ENCODE measurements at places on chromosomes 3 and 15.
A peak's percentile ranks its signal among the peaks of the same experiment; 100 is the strongest.

DNA sequence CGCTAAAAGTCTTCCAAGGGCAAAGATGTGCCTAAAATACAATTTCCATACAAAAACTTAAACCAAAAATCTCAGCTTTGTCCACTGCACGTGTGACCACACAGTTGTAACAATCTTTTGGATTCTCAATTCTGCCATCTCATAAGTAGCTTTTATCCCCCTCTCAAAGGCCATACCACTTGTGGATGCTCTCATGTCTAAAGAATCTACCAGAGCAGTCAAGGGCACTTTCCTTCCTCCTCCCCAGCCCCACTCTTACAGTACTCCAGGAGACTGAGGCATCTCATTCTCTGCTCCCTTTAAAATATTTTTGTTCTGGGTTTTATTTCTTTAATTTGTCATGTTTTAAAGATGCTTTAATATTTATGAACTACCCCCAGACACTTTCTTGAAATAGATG is 102.3 kb upstream of the PFN2 start:
- no peak for DNase-seq

GRCh38 chr15:98289747-98290146 is 329.2 kb downstream of the ARRDC4 start:
- no peak for DNase-seq

- no peak for DNase-seq
These were observed 257.6 kb upstream of the STT3B start for GRCh38 chr3:31275038-31275572.

GRCh38 chr3:191985691-191986090 is 524.7 kb downstream of the PYDC2 start:
- no peak for DNase-seq

GRCh38 chr3:13648060-13649001 is 99.4 kb downstream of the FBLN2 start:
- peak; percentile 17 for DNase-seq

GRCh38 chr3:158471639-158472294 is 99.2 kb upstream of the MLF1 start:
- no peak for DNase-seq

DNA sequence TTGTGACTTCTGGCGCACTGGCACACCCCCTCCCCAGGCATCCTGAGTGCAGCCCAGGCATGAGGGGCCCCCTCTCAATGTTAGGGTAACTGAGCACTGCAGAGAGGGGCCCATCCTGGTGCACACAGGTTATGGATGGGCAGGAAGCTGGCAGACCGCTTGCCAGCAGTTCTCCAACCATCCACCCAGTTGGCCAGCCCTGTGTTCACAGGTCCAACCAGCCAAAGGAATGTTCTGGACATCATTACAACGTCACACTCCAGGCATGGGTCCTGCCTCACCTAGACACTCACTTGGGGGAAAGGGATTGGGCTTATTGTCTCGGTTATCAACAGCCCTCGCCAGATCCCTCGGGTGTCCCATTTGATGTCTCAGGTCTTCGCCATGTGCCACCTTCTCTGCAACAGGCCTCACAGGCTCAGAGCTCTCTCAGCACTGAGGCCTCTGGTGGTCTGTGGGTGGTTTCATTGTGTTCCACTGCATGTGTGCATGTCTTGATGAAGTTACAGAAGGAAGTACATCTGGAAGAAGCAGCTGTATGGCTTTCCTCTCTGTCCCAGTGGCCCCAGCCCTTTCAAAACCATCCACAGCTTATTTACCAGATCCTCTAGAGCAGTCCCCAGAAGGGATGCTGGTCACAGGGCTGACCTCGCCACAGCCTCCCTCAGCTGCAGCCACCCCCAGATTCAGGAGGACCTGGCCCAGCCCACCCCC is 23.7 kb downstream of the ADCY5 start:
- DNase-seq: no peak

GRCh38 chr3:106255870-106256248 is 387.0 kb upstream of the CBLB start:
- no peak for DNase-seq

- DNase-seq: no peak
These were observed 14.2 kb downstream of the ZNF280D start for GRCh38 chr15:56719021-56719612.

DNA sequence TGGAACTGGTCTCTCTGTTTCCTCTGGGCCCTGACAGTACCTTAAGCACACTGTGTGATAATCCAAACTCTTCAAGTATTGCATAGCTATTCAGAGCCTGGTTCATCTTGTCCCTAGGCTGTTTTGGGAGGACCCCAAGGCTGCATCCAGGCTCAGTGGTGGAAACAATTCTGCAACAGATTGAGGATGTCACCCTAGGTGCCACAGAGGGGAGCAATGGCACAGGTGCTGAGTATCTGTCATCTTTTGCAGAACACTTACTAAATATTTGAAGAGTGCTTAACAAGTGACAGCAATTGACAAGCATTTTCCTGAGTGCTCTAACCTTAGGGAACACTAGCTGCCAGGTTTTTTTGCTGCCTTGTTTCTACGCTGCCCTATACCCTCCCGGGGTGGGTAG is 27.8 kb downstream of the STARD5 start:
- DNase-seq: no peak

DNA sequence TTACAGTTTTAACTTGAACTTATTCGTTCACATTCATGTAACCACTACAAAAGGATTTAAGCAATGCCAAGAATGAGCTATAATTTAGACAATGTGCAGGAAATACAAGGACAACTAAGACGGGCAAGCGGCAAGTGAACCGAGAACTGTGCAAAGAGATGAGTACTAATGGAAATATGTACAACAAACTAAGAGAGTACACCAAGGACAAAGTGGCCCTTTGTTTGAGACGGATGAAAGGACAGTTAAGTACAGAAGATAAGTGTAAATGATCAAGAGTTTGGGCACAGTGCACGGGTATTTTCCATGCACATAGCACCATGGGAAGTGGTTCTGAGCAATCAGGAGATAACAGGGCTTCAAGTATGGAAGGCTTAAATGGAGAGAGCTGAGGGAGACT is 281.7 kb downstream of the ROBO2 start:
- DNase-seq: no peak

DNA sequence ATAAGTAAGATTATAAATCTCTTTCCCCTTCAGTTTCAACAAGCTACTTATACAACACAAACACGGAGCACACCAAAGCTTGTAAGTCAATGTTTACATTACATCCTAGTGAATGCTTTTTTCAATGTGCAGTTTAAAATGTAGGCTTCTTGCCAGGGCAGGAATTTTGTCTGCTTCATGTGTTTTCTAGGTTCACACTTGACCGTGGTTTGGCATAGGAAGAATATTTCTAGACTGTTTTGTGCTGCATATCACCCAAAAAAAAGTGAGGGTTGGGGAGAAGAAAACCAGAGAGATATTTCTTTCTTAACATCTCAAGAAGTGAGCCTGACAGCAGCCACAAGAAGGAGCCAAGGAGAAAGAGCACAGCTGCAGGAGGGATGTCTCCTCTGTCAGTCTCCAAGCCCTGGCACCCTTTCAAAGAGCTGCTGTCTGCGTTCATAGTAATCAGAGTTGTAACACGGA is 255.8 kb downstream of the MEIS2 start:
- DNase-seq: no peak
